ENCODE measurements at places on chromosomes 12 and 14. TPM values are rescaled to one million over a fixed set of nuclear protein-coding genes. Genes with fewer than 3 reads are reported as not detected.

DNA sequence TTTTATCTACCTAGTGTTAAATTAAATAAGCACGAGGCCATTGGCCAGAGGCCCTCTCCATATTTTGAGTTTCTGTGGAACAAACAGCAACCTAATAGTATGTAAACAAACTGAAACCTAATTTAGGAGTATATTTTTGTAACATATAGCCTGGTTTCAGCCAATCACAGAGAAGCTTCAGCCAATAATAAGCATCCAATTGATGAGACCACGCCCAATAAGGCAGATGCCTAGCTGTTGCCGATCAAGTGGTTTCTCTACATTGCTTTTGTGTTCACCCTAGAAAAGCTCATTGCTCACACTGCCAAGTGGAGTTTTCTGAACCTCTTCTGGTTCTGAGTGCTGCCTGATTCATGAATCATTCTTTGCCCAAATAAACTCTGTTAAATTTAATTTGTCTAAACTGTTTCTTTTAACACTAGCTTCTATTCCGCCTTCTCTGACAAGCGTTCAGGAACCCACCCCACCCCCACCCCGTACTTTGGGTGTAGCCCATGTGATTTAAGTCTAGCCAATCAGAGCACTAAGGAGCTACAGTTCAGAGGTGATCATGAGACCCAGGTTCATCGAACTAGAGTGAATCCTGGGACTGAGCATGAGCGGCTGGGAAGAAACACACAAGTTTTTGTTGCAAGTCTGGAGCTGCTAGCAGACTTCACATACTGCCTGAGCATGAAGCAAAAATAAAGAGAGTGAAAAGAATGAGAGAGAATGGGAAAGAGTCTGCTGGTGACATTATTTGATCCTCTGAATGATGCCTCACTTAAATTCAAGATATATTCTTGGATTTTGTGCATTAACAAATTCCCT, 21.5 kb upstream of the LTA4H start:
- DNase-seq, result no peak

DNA sequence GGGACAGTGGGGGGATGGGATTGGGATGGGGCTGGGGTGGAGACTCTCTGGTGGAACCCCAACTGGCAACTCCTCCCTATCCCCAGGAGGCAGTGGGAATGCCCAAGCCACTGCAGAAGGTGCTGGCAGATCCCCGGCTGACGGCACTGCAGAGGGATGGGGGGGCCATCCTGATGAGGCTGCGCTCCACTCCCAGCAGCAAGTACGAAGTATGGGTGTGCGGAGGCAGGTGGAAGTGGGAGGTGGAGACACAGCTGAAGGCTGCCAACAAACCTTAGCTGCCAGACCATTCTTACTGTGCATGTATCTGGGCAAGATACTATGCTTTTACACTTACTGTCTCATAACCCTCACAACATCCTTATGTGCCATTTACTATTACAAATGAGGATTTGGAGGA, 8.2 kb downstream of the ARHGEF40 start:
- DNase-seq, result no peak

RERG gene
- 23.9 TPM for total RNA-seq

MYH6 gene
- not detected for total RNA-seq

GRCh38 chr12:9327320-9327719, 119.1 kb upstream of the PZP start:
- no peak for DNase-seq

- DNase-seq, result no peak
Observed at GRCh38 chr12:42935756-42936155, 346.2 kb upstream of the PRICKLE1 start.

ETFBKMT gene
- total RNA-seq, result 2.4 TPM

GPR84 gene
- 0.38 TPM for total RNA-seq

DNA sequence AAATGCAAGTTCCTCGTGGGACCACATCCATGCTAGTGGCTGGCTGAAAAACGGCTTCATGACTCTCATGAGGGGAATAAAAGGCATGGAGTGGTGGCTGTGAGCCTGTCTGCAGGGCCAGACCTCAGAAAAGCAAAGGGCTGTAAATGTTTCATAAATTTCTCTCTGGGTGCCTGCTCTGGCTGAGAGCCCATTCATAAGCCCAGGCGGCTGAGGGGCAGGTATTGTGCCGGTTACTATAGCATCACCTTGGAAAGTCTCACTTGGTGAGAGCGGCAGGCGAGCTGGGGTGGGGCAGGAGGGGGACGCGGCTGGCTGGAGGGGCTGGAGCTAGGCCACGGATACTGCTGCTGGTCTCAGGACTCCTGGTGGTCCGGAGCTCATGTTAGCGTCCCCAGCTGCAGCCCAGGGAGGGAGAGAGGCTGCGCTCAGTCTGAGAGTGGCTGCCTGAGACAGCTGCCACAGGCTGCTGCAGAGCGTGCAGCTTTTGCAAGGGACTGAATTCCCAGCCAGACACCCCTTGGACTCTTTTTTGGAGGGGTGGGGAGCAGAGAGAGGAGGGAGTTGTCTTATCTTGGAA, at the start of gene SLC17A8:
Gene SLC17A8, plus strand, starts transcription at position 431 of the 580 bp plus-strand sequence. CDS start 318 bp downstream, outside the sequence.
- no peak for DNase-seq

- DNase-seq, result no peak
Observed at GRCh38 chr14:67268426-67269150, 27.4 kb downstream of the PALS1 start.

GRCh38 chr12:59321278-59321677, 274.6 kb upstream of the SLC16A7 start:
- no peak for DNase-seq

GRCh38 chr12:91111366-91112325, at the start of gene LUM:
Gene LUM, minus strand, starts transcription at chr12:91111494. Its CDS starts 2,515 bp downstream, at chr12:91108979.
- no peak for DNase-seq

DDX55 gene
- total RNA-seq, result 45.3 TPM

- DNase-seq, result peak; percentile 93
Observed at GRCh38 chr12:124388679-124389137, 93.8 kb downstream of the RFLNA start.

- DNase-seq, result no peak
Observed at GRCh38 chr12:3905664-3906063, 32.5 kb upstream of the PARP11 start.

SLC10A1 gene
- not detected for total RNA-seq

IFNG-AS1 gene
- not detected for total RNA-seq

- peak; percentile 63 for DNase-seq
Observed at GRCh38 chr12:108635201-108635996, 1.7 kb upstream of the SELPLG start.

DNA sequence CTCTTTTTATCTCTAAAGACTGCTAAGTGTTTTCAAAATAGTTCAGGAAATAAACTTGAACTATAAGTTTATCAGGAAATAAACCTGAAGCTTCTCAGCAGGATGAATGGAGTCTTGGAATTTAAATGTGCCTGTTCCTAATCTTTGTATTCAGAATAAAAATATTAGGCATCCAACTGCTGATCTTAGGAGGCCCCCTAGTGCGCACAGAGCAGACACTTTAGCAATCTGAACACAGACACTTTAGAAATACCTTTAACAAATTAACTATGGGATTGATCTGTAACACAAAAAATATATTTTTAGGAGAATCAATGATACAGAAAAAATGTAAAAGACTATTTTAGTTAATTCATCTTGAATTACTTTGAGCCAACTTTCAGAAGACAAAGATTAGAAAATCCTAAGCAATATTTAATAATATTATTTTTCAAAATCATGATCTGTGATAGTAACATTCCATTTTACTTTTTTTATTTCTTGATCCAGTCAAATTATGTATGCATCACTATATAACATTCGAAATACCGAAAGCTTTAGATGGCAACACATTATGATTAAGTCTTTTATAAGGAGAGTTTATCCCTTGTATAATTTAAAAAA, 80.9 kb downstream of the SLC41A2 start:
- no peak for DNase-seq

- no peak for DNase-seq
Observed at GRCh38 chr14:60095781-60096450, 4.2 kb downstream of the PCNX4 start.

GRCh38 chr14:67622675-67623074, 3.0 kb downstream of the ARG2 start:
- DNase-seq, result no peak

- no peak for DNase-seq
Observed at GRCh38 chr12:110182281-110182680, 58.1 kb downstream of the IFT81 start.

- peak; percentile 68 for DNase-seq
Observed at GRCh38 chr14:103700753-103701490, 14.3 kb downstream of the XRCC3 start.

DNA sequence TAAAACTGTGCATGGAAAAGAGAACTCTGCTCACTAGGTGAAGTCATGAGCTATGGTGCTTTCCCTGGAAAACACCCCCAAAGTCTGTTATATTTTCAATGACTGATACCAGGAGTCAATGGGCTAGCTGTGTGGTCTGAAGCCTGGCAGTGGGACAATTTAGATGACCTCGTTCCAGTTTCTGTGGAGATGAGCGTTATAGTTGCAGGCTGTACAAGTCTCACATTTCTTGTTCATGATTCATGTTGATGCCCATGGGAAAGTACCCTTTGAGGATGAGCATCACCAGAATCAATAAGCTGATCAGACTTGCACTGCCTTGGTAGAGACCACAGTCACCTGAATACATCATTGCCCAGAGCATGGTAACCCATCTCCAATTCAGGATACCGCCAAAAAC, 70.7 kb downstream of the NOVA1 start:
- no peak for DNase-seq

DNA sequence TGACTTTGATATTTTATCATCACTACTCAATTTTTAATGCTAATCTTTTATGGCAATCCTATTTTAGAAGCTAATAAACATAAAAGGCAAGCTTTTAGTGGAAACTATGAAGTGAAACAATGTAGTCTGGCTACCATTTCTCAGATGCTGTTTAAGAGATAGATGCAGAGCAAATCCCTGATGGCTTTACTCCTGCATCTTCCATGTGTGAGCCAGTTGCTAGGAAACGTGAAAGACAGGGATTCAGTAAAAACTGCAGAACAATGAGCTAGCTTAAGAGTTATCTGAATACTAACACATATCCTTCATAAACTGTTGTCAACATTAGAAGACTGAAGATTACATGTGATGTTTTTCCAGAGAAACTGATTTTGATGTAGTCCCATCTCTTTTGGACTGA, 112.6 kb downstream of the SLC2A13 start:
- no peak for DNase-seq

DNA sequence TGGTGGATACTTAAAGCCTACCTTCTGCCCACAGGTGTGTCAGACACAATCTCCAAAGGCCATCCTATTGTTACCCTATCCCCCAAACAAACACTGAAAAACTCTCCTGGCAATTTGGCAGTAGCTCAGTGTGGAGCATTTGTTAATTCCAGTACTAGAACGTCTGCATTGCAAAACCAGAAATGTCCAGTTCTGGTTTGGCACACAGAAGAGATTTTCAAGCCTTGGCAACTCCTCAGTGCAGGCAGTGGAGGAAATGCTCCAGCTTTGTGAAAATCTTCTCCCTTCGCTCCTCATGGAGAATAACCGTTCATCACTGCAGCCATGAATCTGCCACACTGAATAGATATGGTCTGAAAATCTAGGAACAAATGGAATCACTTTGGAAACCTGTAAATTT, 5.3 kb upstream of the SOCS2 start:
- no peak for DNase-seq
